DMS53 (cell line): ENCODE measurements at places on chromosomes 6 and 20.

DNA sequence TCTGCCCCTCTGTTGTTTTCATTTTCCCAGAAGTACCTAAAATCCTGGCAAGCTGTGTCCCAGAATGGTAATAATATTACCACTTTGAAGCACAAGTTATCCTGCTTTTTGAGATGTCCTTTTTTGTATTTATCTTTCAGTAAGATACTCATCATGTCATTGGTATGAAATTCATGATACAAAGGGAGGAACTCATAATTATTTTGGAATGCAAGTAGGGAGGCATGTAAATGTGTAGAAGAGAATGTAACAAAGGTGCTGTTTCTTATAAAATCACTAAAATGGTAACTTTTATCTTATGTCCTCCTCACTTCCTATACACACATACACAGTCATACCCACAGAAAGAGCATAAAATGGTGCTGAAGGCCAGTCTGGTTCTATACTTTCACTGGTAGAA, 109.9 kb downstream of the CD2AP start:
- no peak for DNase-seq

- peak; percentile 27 for DNase-seq
Measured at GRCh38 chr20:2103461-2104153, 2.0 kb downstream of the STK35 start.

GRCh38 chr20:25459916-25460535, 52.6 kb downstream of the GINS1 start:
- DNase-seq, result no peak

GRCh38 chr20:33689973-33690372, 3.8 kb upstream of the E2F1 start:
- DNase-seq, result peak; percentile 68

- DNase-seq, result no peak
Measured at GRCh38 chr20:33251496-33251895, 15.7 kb downstream of the BPIFA1 start.

DNA sequence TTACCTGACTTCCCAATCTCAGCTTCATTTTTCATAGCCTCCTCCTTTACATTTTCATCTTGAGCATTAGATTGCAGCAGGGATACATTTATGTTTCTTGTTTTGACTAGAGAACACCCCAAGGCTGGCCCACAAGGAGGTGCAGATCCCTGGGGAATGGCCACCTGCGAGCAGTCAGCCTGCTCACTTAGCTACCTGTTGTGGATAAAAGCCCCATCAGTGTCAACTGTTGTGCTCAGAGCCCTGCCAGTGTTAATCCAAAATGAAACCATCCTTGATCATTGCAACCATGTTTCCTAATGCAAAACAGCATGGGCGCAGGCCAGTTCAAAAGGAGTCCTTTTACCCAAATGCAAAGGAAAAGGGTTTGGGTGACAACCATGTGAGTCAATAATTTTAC, 50.8 kb downstream of the CNR1 start:
- DNase-seq, result no peak

DNA sequence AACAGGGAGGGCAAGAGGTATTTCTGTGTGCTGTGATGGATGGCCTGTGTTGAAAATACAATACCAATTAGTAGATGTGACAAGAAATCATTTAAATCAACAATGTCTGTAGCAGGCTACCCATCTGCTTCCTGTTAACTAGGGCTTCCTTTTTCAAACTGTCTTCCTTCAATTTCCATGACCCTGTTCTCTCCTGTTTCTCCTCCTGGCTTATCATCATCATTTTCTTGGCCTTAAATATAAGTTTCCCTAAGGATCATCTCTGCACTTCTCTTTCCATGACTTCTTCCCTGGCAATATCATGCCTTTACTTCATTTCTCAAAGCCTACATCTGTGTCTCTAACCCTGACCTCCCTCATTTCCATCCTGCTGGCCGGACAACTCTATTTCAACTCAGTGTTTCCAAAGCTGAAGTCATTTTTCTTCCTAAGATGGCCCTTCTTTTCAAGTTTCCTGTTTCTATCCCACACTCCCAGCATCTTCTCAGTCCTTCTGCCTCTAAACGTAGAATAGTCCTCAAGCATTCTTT, 18.2 kb downstream of the ZC2HC1B start:
- DNase-seq, result no peak

GRCh38 chr6:43738267-43738676, 31.7 kb upstream of the VEGFA start:
- DNase-seq, result no peak

DNA sequence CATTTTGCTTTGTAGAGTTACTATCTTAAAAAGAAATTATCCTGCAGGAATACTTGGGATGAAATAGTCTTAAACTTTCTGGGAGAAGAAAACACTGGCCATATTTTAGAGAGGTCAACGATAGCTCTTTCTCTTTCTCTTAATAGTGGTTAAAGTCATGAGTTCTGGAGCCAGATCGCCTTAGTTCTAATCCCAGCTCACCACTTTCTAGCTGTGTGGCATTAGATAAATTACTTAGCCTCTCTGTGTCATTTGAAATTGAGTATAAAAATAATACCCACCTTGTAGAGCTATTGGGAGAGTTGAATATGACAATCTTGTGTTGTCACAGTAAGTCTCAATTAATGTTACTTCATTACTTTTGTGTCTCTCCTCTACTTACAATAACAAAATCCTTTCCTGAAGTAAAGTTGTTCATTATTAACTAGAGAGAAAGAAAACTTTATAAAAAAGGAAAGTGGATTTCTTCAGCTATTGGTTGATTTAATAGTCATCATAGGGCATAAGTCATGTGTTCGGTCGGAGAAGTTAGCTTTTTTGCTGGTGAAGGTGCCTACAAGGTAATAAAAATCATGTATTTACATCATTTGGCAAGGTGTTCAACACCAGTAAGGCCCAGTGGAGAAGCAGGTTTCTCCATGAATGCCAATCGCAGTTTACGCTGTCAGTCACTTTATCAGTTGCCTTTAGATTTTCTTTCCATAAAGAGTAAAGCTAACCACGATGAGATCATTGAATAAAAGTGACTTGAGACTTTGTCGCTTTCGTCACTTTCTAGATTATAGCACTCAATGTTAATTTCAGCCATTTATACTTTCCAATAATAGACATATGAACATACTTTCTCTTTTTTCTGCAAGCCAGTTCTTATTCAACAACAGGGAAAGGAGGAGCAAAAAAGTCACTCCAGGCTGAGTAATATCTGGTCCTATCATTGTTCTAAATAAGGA, 2.0 kb downstream of the NEDD9 start:
- DNase-seq, result no peak

- DNase-seq, result no peak
Measured at GRCh38 chr20:20018366-20018765, 1.2 kb downstream of the NAA20 start.

DNA sequence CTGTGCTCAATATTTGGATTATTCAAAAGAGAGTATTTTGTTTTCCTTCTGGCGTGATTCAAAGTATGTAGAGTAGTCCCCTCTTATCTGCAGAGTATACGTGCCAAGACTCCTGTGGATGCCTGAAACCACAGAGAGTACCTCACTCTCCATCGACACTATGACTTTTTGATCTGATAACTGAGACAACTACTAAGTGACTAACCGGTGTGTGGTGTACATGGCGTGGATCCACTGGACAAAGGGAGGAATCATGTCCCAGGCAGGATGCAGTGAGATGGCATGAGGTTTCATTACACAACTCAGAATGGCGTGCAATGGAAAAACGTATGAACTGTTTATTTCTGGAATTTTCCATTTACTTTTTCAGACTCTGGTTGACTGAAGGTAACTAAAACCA, 112.2 kb upstream of the PDE7B start:
- DNase-seq, result no peak

DNA sequence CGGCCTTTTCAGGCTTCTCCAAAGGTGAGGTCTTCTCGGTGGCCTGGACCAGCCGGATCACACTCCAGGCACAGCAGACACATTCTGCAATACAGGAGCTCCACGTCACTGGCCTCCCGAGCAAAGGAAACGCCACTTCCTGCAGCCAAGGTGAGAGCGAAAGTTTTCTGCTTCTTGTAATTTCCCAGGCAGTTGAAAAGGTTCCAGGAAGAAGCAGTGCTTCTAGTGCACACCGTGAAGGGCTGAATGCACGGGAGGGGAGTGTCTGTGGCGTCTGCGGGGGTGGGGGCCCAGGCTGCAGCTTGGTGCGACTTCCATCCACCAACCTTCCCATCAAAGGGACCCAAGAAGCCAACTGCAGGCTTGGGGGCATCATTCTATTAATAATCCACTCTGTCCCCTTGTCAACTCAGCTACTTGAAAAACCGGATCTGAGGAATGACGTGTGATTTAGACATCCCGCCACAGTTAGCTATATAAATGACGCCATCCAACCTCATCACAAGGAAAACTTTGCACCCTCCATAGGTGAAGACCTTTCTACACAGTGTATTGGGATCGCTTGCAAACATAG, 61.1 kb downstream of the NFATC2 start:
- DNase-seq, result no peak

GRCh38 chr6:43283905-43284304, 14.2 kb upstream of the SLC22A7 start:
- DNase-seq, result peak; percentile 67

- DNase-seq, result peak; percentile 95
Measured at GRCh38 chr6:155328539-155329459, 14.5 kb upstream of the TFB1M start.

- no peak for DNase-seq
Measured at GRCh38 chr6:140225701-140226436, 851.4 kb upstream of the CITED2 start.

- peak; percentile 30 for DNase-seq
Measured at GRCh38 chr6:125197795-125198269, 44.3 kb downstream of the TPD52L1 start.
